ENCODE measurements at places on chromosomes 1 and 21.

DNA sequence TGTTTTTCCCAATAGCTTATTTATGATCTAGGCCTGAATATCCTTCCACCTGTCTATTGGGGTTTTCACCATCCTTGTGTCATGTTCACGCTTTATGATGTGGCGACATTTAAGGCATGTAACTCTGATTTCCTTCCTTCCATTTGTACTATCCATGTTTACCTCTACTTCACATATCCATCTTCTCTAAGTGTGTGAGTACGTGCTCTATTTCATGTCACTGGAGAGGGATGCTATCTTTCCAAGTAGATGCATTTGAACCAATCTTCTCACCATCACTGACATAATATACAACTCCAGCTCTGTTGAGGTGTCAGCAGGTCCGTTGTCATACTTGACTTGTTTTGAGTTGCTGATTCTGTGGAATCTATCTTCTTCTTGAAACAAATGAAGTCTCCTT, 283.2 kb downstream of the PTBP2 start:
- no peak for DNase-seq

DNA sequence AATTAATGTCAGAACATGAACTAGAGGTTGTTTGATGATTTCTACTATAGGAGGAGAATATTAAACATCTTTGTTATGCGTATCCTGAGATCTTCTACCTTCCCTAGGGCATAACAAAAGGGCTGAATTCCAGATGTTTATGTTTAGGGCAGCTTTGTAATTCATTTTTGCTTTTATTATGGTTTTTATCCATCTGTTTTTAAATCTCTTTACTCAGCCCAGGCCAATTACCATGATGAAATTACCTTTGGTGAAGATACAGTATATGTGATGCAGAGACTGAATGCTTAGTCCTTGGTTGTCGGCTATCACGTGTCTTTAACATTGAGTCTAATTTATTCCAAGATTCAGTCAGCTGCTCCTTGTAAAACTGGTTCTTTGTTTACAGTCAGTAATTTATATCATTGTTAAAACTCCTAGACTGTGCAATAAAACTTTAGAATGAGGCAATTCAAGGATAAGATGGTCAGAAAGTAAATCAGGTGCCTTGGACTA, 176.9 kb downstream of the CTH start:
- no peak for DNase-seq

DNA sequence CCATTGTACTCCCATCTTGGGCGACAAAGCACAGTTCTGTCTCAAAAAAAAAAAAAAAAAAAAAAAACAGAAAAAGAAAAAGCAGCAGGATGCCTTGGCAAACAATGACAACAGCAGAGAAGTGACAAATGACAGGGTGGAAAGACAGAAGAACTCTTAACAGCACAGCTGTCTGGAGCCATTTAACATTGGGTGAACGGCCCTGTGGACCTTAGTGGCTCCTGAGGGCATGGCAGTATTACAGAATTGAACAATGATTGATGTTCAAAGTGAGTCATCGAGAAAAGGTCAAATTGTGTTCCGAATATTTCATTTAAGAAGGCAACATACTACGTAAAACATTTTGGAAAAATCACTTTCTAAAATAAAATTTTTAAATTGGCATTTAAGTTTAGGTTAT, 30.0 kb downstream of the DNASE2B start:
- no peak for DNase-seq

DNA sequence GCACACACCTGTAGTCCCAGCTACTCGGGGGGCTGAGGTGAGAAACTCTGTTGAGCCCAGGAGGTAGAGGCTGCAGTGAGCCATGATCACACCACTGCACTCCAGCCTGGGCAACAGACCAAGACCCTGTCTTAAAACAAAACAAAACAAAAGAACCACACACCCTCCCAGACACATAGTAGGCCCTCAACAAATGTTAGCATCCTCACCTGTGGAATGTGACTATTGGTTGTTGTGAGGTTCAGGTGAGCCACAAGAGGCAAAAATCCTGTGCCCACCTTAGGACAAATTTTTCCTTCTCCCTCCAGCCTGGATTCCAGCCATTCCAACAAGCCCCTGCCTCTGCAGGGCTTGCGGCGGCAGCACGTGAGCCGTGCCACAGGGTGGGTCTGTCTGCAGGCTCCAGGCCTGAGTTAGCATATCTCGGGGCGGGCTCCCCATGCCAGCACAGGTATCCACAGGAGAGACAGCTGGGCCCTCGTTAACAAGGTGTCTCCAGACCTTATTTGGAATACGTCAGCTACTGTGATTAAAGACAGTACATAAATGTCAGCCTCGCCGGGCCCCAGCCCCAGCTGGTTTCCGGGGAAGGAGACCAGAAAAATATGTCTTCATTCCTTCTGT, 17.4 kb downstream of the C1QB start:
- DNase-seq, result no peak

- no peak for DNase-seq
Observed at GRCh38 chr1:17230671-17231310, 18.1 kb upstream of the PADI3 start.

GRCh38 chr1:214727274-214727673, 124.3 kb downstream of the CENPF start:
- no peak for DNase-seq

DNA sequence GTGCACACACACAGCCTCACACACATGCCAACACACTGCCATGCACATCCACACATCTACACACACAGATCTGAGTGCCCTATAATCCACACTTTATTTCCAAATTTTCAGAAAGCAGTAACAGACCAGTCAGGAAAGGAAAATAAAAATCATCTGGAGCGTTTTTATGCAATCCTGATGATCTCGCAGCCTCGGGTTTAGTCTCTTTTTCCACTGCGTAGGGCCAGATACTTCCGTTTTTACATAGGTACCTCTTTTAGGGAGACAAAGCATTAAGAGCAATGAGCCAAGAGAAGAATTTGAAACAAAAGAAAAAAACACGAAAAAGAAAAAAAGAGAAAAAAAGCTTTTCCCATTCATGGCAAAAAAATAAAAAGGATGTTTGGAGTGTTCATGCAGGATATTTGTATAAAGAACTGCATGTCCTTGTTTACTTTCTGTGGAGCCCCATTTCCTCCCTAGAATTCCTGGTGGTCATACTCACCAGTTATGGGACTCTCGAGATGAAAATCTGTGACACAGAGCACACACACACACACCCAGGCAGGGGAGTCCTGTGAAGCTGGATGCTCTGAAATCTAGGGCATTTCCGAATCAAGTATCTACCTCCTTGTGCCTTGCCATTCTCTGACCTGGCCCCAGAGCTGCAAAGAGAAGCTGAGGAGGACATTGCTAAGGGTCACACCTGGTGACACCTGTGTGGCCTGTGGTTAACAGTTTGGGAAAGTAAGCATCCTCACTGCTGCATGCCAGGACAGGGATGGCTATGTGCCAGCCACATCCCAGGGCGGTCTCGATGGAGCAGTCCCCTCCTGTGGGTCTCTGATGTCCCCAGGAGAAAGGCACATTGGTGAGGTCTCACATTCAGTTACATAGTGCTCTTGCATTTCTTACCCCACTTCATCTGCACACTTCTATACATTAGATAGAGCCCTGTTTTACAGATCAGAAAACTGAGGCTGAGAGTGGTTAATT, 83.6 kb downstream of the RUNX1 start:
- no peak for DNase-seq

GRCh38 chr21:38930066-38930465, 124.3 kb downstream of the ETS2 start:
- no peak for DNase-seq

DNA sequence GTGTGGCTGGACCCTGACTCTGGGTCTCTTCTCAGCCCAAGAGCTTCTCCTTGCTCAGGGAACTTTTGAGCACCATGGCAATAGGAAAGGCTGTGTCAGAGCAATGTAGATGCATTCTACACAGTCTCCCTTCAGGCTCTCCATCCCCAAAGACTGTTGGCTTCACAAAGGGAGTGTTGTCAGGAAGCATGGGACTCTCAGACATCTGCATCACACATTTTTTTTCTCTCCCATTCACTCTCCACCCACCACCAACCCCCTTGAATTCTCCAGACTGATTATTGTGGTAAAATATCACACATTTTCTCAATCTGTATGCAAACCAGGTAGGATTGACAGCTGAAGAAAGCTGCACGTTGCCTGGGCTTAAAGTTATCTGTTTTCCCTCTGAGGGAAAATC, 105.4 kb upstream of the WARS2 start:
- no peak for DNase-seq

- DNase-seq, result no peak
Observed at GRCh38 chr1:163382395-163382794, 60.6 kb downstream of the NUF2 start.

DNA sequence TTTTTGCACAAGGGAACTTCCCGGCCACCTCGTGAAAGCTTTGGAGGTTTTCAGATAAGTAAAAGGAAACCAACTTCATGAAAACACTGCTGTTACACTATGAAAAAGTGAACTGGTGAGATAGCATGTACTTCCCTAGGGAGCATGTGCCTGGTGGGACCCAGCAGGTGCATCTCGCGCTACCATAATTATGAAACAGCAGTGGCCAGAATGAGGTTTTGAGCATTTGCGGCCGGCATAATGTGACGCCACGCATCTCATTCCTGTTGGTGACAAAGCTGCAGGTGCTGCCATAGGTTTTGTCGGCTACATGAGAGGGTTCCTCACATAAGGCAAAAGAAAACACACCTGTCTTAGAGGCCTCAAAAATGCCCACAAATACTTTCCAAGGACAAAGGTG, 1.7 kb downstream of the KRTAP10-3 start:
- DNase-seq, result no peak

- DNase-seq, result no peak
Observed at GRCh38 chr1:237471956-237472355, 418.8 kb downstream of the ZP4 start.

- DNase-seq, result no peak
Observed at GRCh38 chr1:153567621-153568366, 2.1 kb upstream of the S100A2 start.

DNA sequence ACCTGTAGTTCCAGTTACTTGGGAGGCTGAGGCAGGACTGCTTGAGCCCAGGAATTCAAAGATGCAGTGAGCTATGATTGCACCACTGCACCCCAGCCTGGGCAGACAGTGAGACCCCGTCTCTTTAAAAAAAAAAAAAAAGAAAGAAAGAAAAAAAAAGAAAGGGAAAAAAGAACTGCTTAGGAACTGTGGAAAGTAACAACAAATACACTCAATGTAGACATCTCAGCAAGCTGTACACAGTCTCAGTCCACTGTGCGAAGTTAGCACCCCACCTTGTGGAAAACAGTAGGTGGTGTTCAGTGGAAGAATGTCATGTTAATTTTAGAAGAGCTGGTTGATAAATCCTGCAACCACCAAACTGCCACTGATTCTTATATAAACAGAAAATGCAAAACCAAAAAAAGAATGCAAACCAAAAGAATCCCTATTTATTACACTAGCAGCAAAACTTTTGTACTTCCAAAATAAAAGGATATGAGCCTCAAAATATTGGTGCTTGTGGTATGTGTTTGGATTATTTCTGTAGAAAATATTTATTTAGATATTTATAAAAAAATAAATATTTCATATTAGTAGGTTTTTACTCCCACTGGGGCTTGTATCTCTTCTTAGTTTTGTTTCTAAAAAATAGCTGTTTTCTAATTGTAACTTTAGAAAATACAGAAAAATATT, 31.1 kb downstream of the ALG14 start:
- DNase-seq, result peak; percentile 13

- DNase-seq, result no peak
Observed at GRCh38 chr1:92848201-92848600, 16.4 kb downstream of the RPL5 start.

- no peak for DNase-seq
Observed at GRCh38 chr1:171738911-171739310, 3.0 kb downstream of the VAMP4 start.

GRCh38 chr1:245411245-245412036, 256.7 kb downstream of the KIF26B start:
- DNase-seq, result no peak

- no peak for DNase-seq
Observed at GRCh38 chr1:224058303-224058702, 55.6 kb upstream of the FBXO28 start.

DNA sequence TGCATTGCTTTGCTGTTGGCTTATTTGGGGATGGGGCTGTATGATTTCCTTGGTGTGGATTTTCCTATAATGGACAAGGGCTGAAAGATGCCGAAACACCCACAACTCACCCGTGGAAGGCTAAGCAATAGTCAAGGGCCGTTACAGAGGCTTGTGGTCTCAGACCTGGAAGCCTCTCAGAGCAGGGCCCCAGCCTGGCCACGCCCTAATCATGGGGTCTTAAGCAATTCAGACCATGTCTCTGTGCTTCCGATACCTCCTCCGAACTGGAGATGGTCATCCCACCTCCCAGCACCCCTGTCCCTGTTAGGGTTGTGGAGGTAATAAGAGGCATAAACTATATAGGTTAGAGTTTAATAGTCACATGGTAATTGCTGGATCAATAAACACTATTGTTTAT, 3.4 kb downstream of the ABCG1 start:
- DNase-seq, result no peak

- no peak for DNase-seq
Observed at GRCh38 chr21:37065561-37066177, 7.2 kb downstream of the PIGP start.

GRCh38 chr1:19643121-19643520, 990 bp upstream of the NBL1 start:
- no peak for DNase-seq

- DNase-seq, result no peak
Observed at GRCh38 chr1:90717356-90717664, 208 bp upstream of the BARHL2 start.

GRCh38 chr1:160768295-160768657, 27.7 kb upstream of the LY9 start:
- DNase-seq, result peak; percentile 80

DNA sequence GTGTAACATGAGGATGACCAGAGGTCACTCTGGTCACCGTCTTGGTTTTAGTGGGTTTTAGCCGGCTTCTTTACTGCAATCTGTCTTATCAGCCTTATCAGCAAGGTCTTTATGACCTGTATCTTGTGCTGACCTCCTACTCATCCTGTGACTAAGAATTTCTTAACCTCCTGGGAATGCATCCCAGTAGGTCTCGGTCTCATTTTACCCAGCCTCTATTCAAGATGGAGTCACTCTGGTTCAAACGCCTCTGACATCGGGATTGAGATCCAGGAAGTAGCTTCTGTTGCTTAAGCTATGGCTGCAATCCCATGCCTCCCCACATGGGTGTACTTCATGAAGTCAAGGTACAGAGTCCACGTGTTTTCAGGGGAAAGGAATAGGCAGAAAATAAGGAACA, 19.9 kb downstream of the FMN2 start:
- DNase-seq, result no peak

GRCh38 chr1:48242141-48242736, 19.7 kb downstream of the SLC5A9 start:
- DNase-seq, result no peak

GRCh38 chr1:61184040-61184713, 101.8 kb downstream of the NFIA start:
- no peak for DNase-seq

DNA sequence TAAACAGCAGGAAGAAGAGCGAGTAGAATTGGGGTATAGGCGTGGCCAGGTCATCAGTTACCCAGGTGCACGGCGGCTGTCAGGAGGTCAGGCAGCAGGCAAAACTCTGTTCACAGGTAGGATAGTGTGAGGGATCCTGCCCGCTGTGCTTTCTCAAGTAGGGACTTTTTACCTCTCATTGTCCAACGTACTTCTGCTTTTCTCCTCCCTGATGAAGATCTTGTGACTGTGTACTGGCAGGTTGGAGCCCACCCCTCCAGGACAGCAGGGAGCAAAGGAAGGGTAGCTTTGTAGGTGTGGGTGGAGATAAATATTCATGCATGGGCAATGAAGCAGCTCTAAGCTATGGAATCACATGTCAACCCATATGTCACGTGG, 373.5 kb downstream of the KIF26B start:
- no peak for DNase-seq

GRCh38 chr1:208248307-208248801, 4.2 kb upstream of the PLXNA2 start:
- no peak for DNase-seq

- no peak for DNase-seq
Observed at GRCh38 chr1:229149435-229149834, 121.5 kb upstream of the RAB4A start.
